ENCODE measurements at places on chromosomes 12 and 14.
A peak's percentile ranks its signal among the peaks of the same experiment; 100 is the strongest.

GRCh38 chr14:61860294-61860918 lies 98.2 kb downstream of the SNAPC1 start:
- DNase-seq = peak; percentile 64

GRCh38 chr14:56814519-56814959 lies 4.3 kb upstream of the OTX2 start:
- no peak for DNase-seq

- DNase-seq = no peak
These were observed 5.5 kb upstream of the GAS2L3 start for GRCh38 chr12:100567945-100568344.

GRCh38 chr14:80446356-80446755 lies 235.1 kb upstream of the DIO2 start:
- DNase-seq = peak; percentile 8

GRCh38 chr14:51342226-51342625 lies 102.2 kb downstream of the TMX1 start:
- peak; percentile 85 for DNase-seq

- peak; percentile 54 for DNase-seq
These were observed 39.2 kb downstream of the SAMD4A start for GRCh38 chr14:54606178-54606577.

DNA sequence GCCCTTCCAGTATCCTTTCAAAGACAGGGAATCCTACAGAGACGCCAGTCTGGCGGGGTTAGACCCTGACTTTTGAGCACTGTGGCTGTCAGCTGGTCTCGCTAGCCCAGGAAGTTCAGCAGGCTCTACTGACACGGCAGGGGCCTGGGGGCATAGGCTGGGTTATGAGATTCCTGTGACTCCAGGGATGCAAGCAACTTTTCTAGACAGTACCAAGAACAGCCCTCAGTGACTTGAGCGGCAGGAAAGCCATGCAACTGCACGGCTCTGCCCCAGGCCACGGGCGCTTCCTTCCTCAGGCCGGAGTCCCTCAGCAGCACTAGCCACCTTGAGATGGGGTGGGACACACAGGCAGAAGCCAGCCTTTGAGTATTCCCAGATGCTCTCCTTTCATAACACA lies 5.1 kb upstream of the SIVA1 start:
- DNase-seq = no peak

DNA sequence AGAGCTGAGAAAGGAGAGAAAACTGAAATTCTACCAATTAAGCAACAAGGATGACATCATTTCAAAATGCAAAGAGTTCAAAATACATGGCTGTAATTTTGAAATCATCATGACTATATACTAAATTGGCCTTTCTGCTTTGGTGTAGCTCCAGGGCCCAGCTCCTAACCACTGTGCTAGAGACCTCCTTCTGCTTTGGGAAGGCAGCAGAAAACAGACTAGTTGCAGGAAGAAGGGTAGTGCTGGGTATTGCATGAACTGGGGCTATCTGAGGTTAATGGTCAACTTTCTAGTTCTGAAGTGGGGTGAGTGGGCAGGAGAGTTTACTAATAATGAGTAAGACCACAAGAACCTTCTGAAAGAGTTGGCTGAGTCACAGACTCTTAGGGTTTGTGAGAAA lies 66.2 kb downstream of the PTGER2 start:
- DNase-seq = peak; percentile 85

DNA sequence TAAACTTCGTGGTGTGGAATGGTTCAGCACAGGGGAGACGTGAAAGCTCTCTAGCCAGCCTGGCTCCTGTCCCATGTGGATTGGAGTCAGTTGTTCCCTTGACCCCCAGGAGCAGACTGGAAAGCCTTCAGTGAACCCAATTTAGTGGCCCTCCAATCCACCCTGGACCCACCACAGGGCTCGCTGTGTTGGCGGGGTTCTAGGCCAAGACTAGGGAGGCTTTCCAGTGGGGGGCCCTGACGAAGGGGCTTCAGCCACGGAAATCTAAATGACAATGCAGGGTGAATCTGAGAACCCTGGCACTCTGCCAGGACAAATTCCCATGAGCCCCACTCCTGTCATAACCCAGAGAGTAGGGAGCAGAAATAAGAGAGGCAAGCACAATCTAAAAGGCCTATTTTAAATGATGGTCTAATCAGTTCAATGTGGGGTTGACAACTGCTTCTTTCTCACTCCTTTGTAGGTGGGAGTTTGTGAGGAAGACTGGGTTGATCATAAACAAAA lies 110.8 kb downstream of the SLC35F4 start:
- no peak for DNase-seq

DNA sequence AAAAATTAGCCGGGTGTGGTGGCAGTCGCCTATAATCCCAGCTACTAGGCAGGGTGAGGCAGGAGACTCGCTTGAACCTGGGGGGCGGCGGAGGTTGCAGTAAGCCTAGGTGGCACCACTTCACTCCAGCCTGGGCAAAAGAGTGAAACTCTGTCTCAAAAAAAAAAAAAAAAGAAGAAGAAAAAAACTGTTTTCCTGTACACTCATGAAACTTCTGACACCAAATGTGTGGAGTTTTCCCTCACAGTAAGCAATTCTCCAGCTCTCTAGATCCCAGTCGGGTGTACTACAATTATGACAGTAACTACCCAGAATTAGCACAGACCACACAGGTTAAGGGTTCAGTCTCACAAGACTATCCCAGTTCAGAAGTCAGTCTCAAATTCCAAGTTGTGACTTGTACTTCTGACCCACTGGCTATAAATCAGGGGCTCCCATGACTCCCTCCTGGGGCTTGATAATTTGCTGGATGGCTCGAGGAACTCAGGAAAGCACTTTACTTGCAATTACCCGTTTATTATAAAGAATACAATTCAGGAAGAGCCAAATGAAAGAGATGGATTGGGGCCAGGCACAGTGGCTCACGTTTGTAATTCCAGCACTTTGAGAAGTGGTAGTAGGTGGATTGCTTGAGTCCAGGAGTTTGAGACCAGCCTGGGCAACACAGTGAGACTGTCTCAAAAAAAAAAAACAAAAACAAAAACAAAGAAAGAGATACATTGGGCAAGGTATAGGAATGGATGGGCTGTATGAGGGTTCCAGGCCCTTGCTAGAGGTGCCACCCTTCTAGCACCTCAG lies 12.4 kb upstream of the ARF6 start:
- no peak for DNase-seq

DNA sequence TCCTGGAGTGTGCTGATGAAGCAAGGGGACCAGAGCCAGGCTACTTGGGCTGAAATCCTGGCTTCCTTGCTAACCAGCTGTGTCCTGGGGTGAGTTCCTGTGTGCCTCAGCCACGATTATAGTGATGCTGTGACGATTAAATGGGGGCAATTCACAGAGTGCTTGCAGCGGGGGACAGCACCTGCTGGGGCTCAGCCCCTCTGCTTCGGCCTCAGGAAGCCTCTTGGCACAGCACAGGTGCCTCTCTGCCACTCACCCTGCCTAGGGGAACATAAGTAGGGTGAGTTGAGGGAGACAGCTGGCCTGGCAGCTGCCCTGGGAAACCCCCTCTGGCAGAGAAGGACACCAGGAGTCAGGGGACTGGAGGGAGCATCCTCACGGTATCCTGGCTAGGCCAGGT lies 9.4 kb downstream of the KRT80 start:
- no peak for DNase-seq

DNA sequence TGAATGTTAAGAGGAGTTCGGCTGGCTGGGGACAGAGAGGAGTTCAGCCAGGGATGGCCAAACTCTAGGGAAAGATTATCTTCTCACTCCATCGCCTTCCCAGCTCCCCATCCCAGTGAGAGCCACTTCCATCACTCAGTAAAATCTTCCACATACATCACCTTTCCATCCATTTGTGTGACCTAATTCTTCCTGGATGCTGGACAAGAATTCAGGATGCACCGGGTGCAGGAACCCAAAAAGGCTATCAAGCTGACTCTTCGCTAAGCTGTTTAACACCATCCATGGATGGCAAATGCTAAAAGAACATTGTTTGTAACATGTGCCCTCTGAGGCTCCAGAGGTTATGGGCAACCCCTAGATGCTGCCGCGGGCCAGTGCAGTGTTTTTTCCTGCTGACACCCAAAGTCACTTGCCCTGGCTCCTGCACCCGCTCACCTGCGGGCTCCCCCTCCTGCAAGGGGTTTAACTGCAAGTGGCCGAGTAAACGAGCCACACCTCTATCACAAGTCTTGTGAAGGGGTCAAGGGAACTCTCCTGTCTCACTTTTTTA lies 216.0 kb upstream of the NPAS3 start:
- no peak for DNase-seq

DNA sequence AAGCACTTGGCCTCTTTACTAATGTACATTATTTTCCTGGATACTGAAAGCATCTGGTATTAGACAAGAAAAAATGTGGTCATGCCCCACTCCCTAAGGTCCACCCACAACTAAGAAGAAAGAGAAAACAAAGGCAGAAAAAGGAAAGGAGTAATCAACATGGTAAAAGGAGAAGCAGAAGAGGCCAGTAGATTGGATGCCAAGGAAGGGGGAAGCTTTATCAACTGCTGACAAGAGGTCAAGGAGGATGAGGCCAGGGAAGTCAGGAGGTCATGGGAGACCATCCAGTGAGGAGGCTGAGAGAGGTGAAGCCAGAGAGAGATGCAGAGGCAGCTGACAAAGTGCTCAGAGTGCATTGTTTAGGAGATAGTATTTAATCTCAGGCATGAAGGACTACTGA lies 383.5 kb downstream of the ZFP36L1 start:
- DNase-seq = no peak

DNA sequence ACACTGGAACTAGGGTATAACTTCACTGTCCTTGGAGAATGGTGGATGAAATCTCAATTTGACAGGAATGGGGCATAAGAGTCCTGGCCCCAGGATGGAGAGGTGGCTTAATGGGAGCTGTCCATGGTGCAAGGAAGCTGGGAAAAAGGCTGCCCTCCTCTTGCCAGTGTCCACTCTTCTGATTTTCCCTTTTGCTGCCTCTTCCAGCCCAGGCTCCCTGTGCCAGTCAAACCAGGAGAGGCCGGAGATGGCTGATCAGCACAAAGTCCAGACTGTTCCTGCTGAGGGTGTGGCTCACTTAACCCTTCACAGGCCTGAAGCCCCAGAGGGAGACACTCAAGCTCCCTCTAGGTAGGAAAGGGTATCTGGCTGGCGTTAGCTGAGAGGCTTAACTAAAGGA lies at the start of gene MYO1A:
Gene MYO1A (minus strand): TSS at position 240 of the 400 bp plus-strand sequence. CDS start 1,806 bp downstream, outside the sequence.
- DNase-seq = peak; percentile 22

DNA sequence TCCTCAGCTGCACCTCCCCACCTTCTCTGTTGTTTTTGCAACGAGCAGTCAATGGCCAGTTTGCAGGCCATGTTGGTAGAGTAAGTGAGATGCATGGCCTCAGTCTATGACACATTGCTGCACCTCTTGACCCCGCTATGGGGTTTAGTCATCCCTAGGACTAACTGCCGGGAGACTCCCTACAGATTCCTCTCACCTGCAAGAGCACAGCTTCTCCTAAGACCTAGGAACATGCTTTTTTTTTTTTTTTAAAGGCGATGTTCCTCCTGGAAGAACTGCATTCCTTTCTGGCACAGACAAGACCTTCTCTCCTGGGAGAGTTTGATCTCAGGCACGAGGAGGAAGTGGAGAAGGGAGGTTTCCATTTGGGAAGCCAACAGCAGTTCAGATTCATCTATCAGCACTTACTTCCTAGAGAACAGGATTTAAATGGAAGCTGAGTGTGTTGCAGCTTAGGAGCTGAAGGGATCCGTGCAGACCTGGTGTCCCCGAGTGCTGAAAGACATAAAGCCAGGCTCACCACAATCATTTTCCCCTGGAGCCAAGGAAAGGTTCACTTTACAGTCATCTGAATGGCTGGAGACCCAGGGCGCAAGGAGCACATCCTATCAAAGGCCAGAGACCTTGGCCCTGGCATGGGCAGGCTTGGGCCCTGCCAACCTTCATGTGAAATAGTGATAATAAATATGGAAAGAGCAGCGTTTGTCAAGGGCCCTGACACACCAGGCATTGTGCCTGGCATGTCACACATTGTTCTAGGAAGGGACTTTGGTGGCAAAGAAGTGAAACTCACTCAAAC lies 104.1 kb downstream of the LGMN start:
- DNase-seq = peak; percentile 94

DNA sequence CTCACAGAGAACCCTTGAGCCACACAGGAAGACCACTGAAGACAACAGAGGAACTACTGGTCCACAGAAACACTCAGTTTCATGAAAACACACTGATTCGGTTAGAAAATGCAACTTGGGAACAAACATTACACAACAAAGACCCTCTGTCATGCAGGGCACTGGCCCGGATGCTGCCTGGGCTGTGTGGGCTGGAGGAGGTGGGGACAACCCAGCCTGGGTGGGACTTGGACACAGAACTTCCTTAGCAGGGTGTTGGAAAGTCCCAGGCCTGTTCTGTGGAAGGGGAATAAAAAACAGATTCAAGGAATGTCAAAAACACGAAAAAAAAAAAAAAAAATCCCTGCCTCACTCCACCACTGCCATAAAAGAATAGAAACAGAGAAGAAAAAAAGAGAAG lies 181.0 kb downstream of the MON2 start:
- no peak for DNase-seq

GRCh38 chr14:22221508-22221907 lies 367.5 kb downstream of the DAD1 start:
- DNase-seq = peak; percentile 12

DNA sequence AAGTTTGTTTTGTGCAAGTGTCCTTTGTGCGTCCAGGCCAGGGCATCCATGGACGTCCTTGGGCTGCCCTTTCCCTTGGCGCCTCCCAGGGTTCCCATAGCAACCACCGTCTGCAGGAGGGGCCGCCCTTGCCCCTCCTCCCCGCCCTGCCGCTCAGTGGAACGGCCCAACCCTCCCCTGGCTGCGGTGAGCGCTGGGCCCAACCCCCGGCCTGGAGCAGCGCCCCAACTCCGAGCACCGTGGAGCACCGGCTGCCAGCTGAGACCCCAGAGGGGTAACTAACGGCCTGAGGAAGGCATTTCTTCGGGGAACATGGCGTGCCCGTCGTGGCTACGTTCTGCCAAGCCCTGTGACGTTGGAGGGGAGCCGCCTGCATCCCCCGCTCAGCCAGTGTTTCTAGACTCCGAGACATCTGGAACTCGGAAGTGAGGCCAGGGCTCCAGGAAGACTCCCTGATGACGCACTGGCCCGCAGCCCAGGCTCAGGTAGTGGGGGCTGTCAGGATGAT lies 5.3 kb upstream of the ACACB start:
- peak; percentile 88 for DNase-seq

DNA sequence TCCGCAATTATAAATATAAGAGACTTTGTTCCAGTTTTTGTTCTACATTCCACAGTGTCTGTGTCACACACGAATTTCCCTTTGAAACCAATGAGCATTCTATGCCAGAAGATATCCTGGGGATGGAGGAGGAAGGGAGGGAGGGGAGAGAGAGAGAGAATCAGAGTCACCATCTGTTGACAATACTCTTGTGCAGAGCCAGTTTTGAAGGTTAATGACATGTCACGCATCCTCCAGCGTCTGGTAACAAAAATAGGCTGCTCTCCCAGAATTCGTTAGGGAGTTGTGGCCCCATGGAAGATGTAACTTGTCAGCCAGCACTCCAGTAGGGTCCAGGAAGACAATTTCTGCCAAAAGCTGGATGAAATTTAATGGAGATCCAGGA lies 213.5 kb upstream of the KRR1 start:
- peak; percentile 93 for DNase-seq
